ENCODE measurements at places on chromosomes 5 and 9.

DNA sequence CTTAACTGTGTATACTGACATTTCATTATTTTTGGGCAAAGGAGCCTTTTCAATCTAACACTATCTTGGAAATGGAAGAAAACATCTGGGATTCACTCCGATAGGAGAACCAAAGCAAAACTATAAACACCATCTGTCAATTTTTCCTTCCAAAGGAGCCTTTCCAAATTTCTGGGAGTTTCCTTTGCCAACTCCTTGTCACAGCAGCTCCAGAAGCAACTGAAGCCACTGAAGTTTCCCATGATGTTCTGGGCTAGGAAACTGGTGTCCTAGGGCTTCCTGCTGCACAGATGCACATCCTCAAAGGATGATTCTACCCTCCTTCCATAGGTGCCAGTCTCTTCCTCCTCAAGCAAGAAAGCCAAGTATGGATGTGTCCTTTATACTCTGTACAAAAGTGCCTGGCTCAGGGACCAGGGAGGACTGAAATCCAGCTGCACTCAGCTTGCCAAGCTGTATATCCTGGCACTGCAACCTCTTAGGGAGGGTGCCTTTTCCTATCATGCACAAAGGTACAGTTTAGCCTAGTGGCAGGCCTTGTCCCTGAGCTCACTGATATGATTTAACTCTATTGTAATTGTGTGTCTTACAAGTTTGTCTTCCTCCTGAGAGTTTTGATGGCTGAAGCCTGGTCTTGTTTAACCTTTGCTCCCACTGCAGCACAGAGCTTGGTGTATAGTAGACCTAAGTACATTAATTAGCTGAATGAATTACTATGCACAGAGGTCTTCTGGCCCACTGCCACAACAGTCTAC lies 8.4 kb upstream of the UBAP1 start:
- no peak for DNase-seq

DNA sequence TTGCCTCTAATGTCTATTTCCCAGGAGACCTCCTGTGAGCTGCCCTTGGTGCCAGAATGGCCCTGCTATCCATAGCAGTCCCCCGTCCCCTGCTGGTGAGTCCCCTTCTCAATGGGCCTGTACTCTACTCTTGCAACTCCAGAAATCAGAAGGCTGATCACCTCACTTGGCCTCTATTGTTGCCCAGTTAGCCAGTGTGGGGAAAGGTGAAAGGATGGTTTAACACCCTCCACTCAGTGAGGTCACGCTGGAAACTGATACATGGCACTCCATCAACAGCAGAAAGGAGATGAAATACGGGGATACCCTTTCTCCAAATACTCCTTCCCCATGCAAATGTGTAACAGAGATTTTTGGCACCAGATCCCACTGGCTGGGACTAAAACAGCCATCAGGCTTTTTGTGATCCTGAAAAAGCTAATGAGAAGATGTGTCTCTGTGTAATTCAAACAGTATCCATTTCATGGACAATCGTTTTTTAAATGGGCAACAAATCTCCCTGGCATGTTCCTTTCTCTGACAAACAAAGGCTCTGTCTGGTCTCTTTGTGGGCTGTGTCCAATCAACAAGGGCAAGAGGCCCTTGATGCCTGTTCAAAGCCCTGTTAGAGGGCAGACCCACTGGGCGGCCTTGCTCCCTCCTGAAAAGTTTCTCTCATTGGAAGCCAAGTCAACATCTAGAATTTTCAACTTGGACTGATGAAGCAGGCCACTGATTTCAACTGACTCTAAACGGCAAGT lies 343.7 kb downstream of the SPOCK1 start:
- peak; percentile 78 for DNase-seq

GRCh38 chr9:89430995-89431394 lies 66.9 kb downstream of the SEMA4D start:
- DNase-seq: no peak

DNA sequence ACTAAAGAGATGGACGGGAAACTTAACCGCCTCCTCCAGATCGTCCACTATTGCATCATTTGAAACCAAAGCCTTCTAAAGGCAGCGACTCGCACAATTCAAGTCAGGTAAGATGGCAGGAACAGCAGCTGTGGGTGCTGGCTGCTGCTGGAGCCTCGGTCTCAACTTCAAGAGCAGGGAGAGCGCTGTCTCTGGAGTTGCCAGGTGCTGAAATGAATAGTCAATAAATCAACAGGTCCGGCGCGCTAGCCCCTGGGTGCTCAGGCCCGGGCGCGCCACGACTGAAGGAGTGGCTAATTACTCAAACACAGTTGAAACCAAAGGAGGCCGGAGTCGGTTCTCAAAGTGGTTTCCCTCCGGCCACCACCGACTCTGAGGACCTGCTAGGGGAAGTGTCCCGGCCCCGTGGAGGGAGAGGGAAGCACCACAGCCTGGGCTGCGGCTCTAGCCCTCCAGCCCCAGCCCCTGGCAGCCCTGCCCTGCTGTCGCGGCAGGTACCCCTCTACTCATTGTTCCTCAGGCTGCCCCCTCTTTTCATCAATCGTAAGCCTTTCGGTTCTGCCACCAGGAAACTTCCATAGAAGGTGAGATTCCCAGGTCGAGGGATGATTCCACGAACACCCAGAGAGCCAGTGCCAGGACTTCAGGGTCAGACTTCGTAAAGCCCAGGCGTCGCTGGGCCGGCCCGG lies 804 bp downstream of the TTC39B start:
- peak; percentile 57 for DNase-seq

DNA sequence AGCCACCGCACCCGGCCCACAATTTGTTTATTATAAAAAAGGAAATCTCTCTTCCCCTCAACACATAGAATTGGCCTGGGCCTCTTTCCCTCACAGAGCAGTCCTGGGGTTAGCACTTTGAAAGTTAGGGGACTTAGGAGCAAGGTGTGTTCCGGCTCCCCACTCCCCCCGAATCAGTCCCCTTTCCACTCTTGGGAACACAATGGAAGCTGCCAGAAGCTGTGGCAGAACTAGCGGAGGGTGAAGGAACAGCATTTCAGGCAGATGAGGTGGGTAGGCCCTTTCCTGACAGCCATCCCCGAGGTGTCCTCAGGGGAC lies 16.4 kb upstream of the C5orf47 start:
- no peak for DNase-seq

- no peak for DNase-seq
Observed at GRCh38 chr5:168655316-168655715, 76.1 kb upstream of the PANK3 start.

GRCh38 chr9:135240871-135241311 lies 153.4 kb downstream of the OLFM1 start:
- no peak for DNase-seq

GRCh38 chr5:141838326-141839014 lies 39.7 kb downstream of the PCDH1 start:
- no peak for DNase-seq

- DNase-seq: no peak
Observed at GRCh38 chr9:114203410-114204140, 48.2 kb downstream of the COL27A1 start.

GRCh38 chr5:122156724-122157325 lies 27.5 kb downstream of the ZNF474 start:
- no peak for DNase-seq

- DNase-seq: no peak
Observed at GRCh38 chr9:82124090-82124489, 135.5 kb downstream of the SPATA31D1 start.

DNA sequence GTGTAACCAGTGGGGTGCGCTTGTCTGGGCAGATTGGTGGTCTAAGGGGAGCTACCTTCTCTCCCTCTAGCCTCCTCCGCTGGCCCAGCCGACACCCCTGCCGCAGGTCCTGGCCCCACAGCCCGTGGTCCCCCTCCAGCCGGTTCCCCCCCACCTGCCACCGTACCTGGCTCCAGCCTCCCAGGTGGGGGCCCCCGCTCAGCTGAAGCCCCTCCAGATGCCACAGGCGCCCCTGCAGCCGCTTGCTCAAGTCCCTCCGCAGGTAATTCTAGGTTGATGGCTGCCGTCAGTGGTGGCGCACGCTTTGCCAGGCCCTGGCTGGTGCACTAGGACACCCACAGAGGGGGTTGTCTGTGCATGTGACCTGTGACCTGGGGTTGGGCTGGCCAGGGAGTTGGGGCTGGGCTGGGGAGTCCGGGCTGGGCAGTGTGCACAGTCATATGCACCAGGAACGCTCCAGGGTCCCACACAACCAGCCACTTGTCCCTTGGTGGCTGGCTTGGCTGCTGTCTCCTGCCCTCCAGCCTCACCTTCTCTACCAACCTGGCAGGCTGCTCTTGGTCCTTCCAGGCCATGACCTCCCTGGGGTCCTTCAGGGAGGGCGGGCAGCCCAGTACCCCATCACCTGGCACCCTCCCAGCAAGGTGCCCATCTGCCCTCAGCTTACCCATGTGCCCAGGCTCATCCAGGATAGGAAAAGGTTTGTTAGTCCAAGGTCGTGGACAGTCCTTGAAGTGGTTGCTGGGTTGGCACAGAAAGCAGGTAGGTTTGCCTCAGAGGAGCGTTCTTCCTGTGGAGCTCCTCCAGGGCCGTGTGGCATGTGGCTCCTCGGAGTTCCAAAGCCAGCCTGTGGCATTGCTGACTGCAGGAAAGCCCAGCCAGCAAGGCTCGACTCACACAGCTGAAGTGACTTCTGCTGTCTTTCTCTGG lies 73.2 kb downstream of the WNK2 start:
- no peak for DNase-seq

- no peak for DNase-seq
Observed at GRCh38 chr9:130989891-130990290, 19.1 kb upstream of the LAMC3 start.

DNA sequence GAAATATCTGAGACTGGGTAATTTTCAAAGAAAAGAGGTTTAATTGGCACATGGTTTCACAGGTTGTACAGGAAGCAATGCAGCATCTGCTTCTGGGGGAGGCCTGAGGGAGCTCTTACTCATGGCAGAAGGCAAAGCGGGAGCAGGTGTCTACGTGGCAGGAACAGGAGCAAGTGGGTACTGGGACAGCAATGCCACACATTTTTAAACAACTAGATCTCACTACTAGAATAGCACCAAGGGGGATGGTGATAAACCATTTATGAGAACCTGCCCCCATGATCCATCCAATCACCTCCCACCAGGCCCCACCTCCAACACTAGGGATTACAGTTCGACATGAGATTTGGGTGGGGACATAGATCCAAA lies 47.6 kb upstream of the HOMER1 start:
- no peak for DNase-seq

- DNase-seq: no peak
Observed at GRCh38 chr5:7638456-7638855, 212.5 kb downstream of the CFAP90 start.

- no peak for DNase-seq
Observed at GRCh38 chr9:16825971-16826625, 44.4 kb downstream of the BNC2 start.

DNA sequence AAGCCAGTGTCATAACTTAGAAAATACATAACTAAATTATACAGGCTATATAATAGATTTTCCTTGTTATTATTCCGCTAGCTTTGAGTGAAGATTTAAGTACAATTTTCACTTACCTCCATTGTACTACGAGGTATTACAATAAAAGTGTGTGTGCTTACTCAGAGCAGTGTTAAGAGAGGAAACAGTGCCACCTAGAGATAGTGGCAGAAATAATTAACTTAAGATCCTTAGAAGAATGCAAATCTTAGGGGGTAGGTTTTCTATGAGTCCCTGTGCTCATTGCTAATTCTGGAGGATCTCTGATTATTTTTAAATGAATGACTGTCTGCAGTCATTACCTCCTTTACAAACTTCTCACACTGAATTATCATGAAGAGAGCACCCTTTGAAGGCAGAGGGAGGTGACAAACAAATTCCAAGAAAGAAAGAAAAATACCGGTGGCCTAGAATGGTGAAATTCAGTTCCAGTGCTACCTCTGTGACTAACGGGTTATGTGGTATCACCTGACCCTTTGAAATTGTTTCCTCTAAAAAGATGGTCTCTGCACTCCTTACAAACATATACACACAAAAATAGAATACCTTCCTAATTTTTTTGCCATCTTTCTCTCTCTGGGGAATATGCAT lies 379.8 kb downstream of the TRIM36 start:
- DNase-seq: no peak

- peak; percentile 34 for DNase-seq
Observed at GRCh38 chr5:140548300-140548688, 832 bp downstream of the EIF4EBP3 start.

DNA sequence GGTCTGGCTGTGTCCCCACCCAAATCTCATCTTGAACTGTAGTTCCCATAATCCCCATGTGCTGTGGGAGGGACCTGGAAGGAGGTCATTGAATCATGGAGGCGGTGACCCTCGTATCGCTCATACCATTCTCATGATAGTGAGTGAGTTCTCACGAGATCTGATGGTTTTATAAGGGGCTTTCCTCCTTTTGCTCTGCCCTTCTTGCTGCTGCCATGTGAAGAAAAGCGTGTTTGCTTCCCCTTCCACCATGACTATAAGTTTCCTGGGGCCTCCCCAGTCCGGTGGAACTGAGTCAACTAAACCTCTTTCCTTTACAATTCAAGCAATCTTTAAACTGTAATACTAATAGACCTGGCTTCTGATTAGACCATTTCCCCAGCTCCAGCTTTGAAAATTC lies 92.2 kb upstream of the SARDH start:
- no peak for DNase-seq

DNA sequence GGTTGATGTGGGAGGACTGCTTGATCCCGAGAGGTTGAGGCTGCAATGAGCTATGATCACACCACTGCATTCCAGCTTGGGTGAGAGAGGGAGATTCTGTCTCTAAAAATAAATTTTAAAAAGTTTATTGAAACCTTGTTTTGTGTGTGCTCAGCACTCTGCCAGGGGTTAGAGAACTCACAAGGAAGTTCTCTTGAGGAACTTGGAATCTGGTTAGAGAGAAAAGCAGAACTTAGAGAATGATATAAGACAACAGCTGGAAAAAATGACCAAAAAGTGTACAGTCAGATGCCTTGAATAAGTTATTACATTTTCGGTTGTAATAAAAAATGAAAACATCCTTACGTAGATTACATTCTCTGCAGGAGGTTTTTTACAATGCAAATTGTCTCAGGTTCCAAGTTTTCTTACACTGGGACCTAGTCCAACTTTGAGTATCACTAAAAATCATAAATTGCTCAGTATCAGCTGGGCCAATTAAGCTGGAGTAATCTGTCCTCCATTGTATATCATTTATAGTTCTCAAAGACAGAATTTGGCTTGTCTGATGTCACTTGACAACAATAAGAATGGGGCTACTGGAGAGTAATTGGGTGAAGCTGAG lies 21.7 kb upstream of the TENT2 start:
- no peak for DNase-seq

DNA sequence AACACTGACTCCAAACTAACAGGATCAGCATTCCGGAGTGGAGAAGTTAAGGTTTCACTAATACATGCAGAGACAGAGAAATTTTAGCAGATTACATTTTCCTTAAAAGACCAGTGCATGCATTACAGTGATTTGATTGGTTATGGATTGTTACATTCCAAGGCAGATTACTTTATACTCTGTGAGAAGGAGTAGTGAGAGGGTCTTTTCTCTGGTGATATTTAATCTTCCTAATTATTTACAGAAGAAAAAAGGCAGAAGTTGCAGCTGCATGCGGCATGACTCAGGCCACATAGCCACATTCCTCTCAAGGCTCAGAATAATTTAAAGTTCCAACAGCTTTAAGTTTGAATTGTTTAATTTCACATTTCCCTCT lies 53.0 kb upstream of the PDZD2 start:
- DNase-seq: no peak

- DNase-seq: no peak
Observed at GRCh38 chr9:83362341-83362995, 175.7 kb downstream of the FRMD3 start.

Measured in NCI-H2029 (cell line).